Temporal lobe (tissue), 4 donors: ENCODE measurements at places on chromosomes 6 and 20. TPM values are rescaled to one million over a fixed set of nuclear protein-coding genes. Genes with fewer than 3 reads are reported as not detected.

Gene SEMG1
- not detected for total RNA-seq

Gene HRH3
- total RNA-seq, result 0.49 TPM

Gene GPR63
- 8.6 TPM for total RNA-seq

Gene RBPJL
- total RNA-seq, result not detected

Gene RPL7L1
- total RNA-seq, result 129 TPM

Gene COL12A1
- total RNA-seq, result 28.3 TPM

Gene BMP6
- 3.4 TPM for total RNA-seq

Gene COL9A3
- total RNA-seq, result 22.9 TPM

Gene PDE7B
- total RNA-seq, result 2.5 TPM

Gene GJA10
- total RNA-seq, result not detected

Gene FERMT1
- 1.5 TPM for total RNA-seq

Gene GPX5
- total RNA-seq, result not detected

Gene ADGRG6
- 19.4 TPM for total RNA-seq

Gene NEDD9
- 31.7 TPM for total RNA-seq

Gene RSPO3
- 34.4 TPM for total RNA-seq

Gene ECT2L
- total RNA-seq, result 0.98 TPM

Gene ROS1
- total RNA-seq, result under 0.01 TPM

Gene LY6G5C
- 1.2 TPM for total RNA-seq

Gene VTA1
- 90.0 TPM for total RNA-seq

Gene NEU1
- total RNA-seq, result 14.0 TPM

Gene BAK1
- total RNA-seq, result 2.7 TPM

Gene PNPLA1
- total RNA-seq, result 0.25 TPM

Gene HLA-G
- total RNA-seq, result not detected

Gene TRIM15
- total RNA-seq, result not detected
